Prostate gland (tissue), 2 donors: ENCODE measurements at places on chromosomes 3 and 15.

GRCh38 chr3:29757054-29757777 lies 476.3 kb downstream of the RBMS3 start:
- peak; percentile 41 for DNase-seq

GRCh38 chr3:189903562-189904250 lies 217.0 kb downstream of the P3H2 start:
- DNase-seq: no peak

- DNase-seq: no peak
These were observed 177.2 kb downstream of the ITPR1 start for GRCh38 chr3:4670352-4670751.

- DNase-seq: peak; percentile 2
These were observed 128.2 kb upstream of the MEF2A start for GRCh38 chr15:99437315-99438223.

- no peak for DNase-seq
These were observed 273.1 kb upstream of the TBL1XR1 start for GRCh38 chr3:177470197-177470941.

GRCh38 chr3:175426805-175427204 lies 567.7 kb downstream of the NAALADL2 start:
- no peak for DNase-seq
